ENCODE measurements at places on chromosomes 1 and 21. TPM values are rescaled to one million over a fixed set of nuclear protein-coding genes. Genes with fewer than 3 reads are reported as not detected.

The ADGRL2 gene
- not detected for total RNA-seq

The INAVA gene
- not detected for total RNA-seq

The KRTAP6-3 gene
- not detected for total RNA-seq

The FCGR3A gene
- not detected for total RNA-seq

The EXO1 gene
- total RNA-seq: 94.8 TPM

The PLPP3 gene
- not detected for total RNA-seq

The FMO2 gene
- not detected for total RNA-seq

The RAP1A gene
- total RNA-seq: 150 TPM

The NCMAP gene
- 0.21 TPM for total RNA-seq
